Nasal cavity respiratory epithelium epithelial cell of viscerocranial mucosa (primary cell): ENCODE measurements at places on chromosomes 1 and 21. TPM values are rescaled to one million over a fixed set of nuclear protein-coding genes. Genes with fewer than 3 reads are reported as not detected.

Gene SLAMF9
- total RNA-seq: 0.14 and 6.8 TPM in 2 replicates

Gene GRIK3
- total RNA-seq: not detected in 2 replicates

Gene LCE6A
- total RNA-seq: not detected in 2 replicates

Gene ATP6V1G3
- not detected in 2 replicates for total RNA-seq

Gene OR2AK2
- total RNA-seq: not detected in 2 replicates

Gene POLR3C
- total RNA-seq: 32.5 and 32.6 TPM in 2 replicates

Gene ERG
- under 0.01 and 0.78 TPM in 2 replicates for total RNA-seq

Gene TAS1R1
- not detected in 2 replicates for total RNA-seq

Gene BSND
- total RNA-seq: under 0.01 TPM in 2 replicates

Gene LCK
- under 0.01 TPM in 1 of 2 replicates, not detected in the other for total RNA-seq

Gene ETS2
- total RNA-seq: 162 and 207 TPM in 2 replicates

Gene SFPQ
- 140 and 236 TPM in 2 replicates for total RNA-seq

Gene ARMH1
- 0.34 and 0.57 TPM in 2 replicates for total RNA-seq

Gene SOAT1
- 10.9 and 33.8 TPM in 2 replicates for total RNA-seq

Gene TMPRSS15
- total RNA-seq: not detected in 2 replicates

Gene CCDC17
- 0.68 and 1.2 TPM in 2 replicates for total RNA-seq

Gene IFI44
- 2.4 and 5.2 TPM in 2 replicates for total RNA-seq

Gene AADACL3
- total RNA-seq: not detected in 2 replicates

Gene TMEM269
- 0.07 and 0.34 TPM in 2 replicates for total RNA-seq

Gene REN
- under 0.01 TPM in 1 of 2 replicates, not detected in the other for total RNA-seq

Gene C4BPB
- total RNA-seq: not detected in 2 replicates

Gene SPATA17
- total RNA-seq: 0.34 and 1.9 TPM in 2 replicates

Gene C8A
- not detected in 2 replicates for total RNA-seq

Gene PODN
- not detected in 2 replicates for total RNA-seq

Gene NPR1
- under 0.01 TPM in 1 of 2 replicates, not detected in the other for total RNA-seq

Gene PATJ
- 58.4 and 89.6 TPM in 2 replicates for total RNA-seq

Gene UBE4B
- total RNA-seq: 21.5 and 46.1 TPM in 2 replicates

Gene PRCC
- 15.4 and 23.1 TPM in 2 replicates for total RNA-seq

Gene TMPRSS2
- under 0.01 and 7.5 TPM in 2 replicates for total RNA-seq

Gene THAP3
- 17.1 and 30.4 TPM in 2 replicates for total RNA-seq

Gene E2F2
- under 0.01 and 0.36 TPM in 2 replicates for total RNA-seq

Gene PPCS
- total RNA-seq: 43.6 and 75.5 TPM in 2 replicates

Gene SLC45A3
- total RNA-seq: 1.4 and 3.1 TPM in 2 replicates

Gene MSH4
- total RNA-seq: 0.34 and 1.1 TPM in 2 replicates

Gene HFM1
- total RNA-seq: under 0.01 TPM in 1 of 2 replicates, not detected in the other

Gene PDZK1IP1
- 0.68 and 12.2 TPM in 2 replicates for total RNA-seq

Gene CD101
- total RNA-seq: 0.34 and 1.8 TPM in 2 replicates

Gene KCNA10
- not detected in 2 replicates for total RNA-seq

Gene ASPM
- 0.21 and 0.34 TPM in 2 replicates for total RNA-seq

Gene RPTN
- 0.78 and 1.7 TPM in 2 replicates for total RNA-seq
